ENCODE measurements at places on chromosomes 5 and 9.

DNA sequence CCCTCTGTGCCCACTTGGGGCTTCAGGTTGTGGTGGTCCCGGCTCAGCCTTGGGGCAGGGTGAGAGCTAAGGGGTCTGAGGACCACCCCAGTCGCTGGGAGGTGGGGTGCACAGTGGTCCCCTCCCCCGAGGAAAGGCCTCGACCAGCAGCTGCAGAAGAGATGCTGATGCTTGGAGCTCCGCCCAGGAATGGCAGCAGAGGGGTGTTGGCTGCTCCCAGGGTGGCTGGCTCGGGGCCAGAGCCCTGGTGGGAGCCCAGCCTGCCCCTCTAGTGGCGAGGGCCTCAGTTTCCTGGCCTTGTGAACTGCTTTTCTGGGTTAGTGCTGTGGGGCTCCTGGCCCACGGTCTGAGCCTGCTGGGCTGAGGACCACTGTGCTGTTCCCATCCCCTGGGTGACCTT is 1.2 kb downstream of the DIPK1B start:
- no peak for DNase-seq

- DNase-seq, result no peak
These were observed 407.7 kb downstream of the SH3GL2 start for GRCh38 chr9:17986595-17986994.

- DNase-seq, result no peak
These were observed 322.9 kb upstream of the RPS23 start for GRCh38 chr5:82601077-82601476.

DNA sequence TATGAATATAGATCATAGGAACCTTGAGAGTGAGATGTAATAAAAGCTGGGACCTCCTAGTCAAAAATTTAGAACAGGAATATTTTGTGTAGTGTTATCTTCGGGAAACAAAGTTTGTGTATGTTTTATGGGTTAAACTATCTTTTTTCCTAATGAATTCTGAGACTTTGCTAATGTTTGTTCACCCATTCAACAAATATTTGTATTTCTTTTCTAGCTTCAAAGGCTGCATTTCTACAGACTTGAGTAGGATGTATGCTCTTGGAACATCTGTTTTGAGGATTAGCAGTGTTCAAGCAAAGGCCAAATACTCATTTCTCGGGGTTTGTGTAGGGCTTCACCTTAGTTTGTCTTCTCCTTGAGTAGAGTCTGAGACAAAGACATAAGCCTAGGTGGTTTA is 16.2 kb downstream of the NDUFS4 start:
- DNase-seq, result no peak

DNA sequence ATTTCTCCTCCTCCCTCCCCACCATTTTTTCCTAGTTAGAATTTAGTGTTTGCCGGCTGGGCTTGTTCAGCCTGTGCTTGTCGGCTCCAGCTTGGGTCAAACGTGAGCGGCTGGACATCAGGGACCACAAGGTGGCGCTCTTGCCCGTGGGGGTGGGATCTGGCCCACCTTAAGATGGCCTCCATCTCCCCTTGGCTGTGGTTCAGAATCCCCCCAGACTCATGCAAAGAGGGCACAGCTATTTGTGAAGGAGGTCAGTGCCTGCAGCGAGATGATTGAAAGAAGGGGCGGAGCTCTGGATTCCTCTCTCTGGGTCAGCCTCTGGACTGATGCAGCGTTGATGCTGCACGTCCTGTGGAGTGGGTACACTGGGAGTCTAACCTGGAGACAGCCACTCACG is 283.3 kb upstream of the TUT7 start:
- no peak for DNase-seq

GRCh38 chr9:88182501-88182900 is 44.2 kb upstream of the SPATA31C2 start:
- no peak for DNase-seq

- DNase-seq, result no peak
These were observed 15.6 kb upstream of the FOXD1 start for GRCh38 chr5:73464016-73464745.

DNA sequence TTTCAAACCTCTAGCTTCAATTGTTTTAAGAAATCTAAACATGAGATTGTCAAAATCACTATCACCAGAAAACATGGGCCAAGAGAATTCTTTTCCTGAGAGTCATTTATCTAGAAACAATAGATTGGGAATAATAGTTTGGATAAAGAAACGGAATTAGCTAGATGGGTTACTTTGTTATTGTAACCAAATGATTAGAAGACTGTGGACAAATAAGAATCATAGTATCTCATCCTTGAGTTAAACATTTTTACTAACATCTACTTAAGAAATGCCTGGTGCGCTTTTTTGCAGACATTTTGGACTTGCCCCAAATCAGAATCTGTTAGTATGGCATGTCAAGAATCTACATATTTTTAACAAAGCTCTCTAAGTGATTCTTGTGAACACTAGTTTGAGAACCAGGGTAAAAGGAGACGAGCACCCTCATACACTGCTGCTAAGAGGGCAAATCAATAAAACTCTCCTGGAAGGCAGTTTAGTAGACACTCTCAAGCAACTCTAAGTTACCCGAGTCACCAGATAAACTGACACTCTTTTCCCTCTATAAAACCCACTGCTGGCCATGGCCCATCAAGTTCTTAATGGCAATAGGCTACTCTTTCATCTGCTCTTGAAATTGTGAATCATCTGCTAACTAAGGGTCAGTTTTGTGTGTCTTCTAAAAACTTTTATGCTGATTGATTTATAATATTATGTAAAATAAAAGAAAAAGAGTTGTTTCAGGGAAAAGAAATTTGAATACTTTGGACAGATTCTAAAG is 39.1 kb downstream of the TPD52L3 start:
- DNase-seq, result no peak

DNA sequence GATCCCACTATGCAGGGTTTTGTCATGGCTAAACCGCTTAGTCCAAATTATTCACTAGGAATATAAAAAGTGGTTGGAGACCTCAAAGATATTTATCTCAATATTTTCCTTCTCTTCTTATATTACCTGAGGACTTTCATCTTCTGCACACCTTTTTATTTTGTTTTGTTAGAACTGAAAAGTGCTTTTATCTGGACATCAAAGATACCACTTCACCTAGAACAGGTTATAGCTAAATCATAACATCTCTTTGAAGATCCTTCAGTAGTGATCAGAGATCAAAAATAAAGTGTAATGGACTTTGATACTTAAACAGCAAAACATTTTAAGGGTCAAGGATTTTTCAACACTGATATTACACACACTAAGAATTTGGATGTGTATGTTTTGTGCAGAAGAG is 160.2 kb downstream of the MCTP1 start:
- no peak for DNase-seq

GRCh38 chr5:1745123-1745795 is 54.4 kb downstream of the MRPL36 start:
- DNase-seq, result no peak

DNA sequence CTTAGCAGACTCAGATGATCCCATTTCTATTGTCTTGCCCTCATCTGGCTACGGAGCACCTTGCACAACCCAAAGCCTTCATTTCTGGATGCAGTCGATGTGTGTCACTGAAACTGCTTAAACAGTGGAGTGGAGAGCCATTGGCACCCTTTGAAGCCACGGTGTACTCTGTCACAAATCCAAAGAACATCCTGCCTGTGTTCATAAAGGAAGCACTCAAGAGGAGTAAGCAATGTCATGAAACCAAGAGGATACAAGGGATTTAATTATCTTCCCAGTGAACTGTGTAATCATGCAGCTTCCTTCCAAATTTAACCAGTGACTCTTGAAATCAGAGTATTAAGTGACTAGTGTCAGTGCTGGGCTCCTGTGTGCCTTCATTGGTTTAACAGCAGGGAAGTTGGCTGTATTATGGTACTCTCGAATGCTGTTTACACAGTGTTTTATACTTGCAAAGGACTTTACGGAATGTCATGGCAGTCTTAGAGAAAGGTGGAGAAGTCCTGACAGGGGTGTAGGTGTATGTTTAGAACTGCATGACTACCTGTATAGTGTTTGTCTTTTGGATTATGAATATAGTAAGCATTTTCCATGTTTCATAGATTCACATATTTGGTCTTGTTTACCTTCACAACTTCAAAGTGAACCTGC is 41.9 kb downstream of the CD180 start:
- DNase-seq, result no peak

DNA sequence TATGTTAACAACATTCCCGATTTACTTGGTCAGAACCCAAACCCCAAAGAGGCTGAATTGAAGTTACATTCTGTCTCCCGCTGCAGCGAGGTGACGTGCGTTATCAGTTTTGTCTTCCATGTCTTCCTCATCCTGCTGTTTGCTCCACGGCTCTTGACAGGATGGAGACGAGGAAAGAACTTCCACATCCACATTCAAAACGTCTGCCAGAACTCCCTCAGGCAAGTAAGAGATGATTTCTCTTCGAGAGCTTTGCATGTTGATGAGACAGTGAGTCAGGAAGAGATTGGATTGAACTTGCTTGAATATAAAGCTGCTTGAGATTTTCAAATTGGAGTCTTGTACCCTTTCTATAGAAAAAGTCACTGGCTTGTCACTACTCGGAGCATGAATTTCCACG is 242.6 kb downstream of the AUH start:
- DNase-seq, result no peak
